ENCODE measurements at places on chromosomes 1 and 21.

DNA sequence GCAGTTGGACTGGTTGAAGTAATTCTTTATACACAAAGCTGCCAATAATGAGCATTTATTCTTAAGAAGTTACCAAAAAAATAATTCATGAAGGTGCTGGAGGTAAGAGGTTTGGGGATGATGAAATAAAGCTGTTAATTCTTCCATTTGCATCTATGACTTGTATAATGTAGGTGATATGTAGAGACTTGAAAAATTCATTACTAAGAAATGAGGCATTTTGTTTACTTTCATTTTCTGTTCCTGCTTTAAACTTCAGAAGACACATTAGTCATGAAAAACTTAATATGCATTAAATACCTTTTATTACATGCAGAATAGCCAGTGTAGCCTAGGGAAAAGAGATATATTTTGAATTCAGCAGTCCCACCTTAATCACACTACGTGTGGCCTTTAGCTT, 214.2 kb downstream of the SLC44A5 start:
- no peak for DNase-seq

DNA sequence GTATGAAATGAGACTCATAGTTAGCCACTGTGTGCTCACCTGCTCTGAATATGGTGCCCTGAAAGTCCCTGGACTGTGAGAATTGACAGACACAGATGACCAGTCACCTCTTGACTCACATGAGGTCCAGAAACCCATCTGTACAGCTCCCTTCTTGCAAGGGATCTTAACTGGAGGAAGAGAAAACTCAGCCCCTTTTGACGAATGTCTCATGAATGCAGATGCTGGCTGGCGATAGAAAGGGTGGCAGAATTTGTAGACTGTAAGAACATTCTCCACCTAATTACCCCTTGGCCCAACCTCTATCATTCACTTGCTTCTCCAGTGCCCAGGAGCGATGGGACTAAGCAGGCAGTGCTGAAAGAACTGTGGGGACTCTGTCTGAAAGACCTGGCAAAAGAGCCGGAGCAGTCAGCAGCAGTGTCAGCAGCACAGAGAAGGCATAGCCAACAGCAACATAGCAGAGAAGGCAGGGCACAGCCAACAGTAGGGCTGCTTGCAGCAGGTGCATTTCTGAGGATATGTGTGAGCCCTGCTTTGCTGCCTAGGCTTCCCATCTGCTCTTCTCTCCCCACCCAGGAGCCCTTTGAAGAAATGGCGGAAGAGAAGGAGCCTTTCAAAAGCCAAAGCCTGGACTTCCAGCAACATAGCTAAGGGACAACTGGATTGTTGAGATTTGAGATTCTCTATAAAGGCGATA, 25.8 kb upstream of the IFNGR2 start:
- no peak for DNase-seq

DNA sequence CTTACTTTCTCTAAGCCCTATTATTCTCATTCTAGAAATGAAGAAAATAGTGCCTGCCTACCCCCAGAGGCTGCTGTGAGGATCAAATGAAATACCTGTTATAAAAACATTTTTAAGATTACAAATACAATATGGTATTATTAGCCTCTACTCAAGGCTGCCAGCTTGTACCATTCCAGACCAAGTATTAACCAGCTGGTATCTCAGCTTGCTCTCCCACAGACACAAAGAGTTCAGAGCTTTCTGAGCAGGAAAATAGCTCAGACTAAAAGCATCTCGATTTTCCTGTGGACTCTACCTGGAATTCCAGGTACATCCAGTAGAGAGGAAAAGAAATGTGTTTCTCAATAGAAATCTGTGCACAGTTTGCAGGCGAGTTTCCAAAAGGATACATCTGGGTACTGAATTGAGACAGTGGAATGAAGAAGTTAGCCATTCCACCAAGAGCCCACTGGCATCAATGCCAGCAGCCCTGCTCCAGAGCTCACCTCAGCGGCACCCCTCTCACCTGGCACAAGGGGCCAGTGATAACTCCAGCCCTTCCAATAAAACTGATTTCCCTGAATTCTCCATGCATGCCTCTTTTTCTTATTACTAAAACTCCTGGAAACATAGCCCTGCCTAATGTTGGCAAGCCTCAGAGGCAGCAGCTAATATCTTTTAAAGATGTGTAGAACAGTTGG, 31.0 kb downstream of the TGFBR3 start:
- DNase-seq = no peak

DNA sequence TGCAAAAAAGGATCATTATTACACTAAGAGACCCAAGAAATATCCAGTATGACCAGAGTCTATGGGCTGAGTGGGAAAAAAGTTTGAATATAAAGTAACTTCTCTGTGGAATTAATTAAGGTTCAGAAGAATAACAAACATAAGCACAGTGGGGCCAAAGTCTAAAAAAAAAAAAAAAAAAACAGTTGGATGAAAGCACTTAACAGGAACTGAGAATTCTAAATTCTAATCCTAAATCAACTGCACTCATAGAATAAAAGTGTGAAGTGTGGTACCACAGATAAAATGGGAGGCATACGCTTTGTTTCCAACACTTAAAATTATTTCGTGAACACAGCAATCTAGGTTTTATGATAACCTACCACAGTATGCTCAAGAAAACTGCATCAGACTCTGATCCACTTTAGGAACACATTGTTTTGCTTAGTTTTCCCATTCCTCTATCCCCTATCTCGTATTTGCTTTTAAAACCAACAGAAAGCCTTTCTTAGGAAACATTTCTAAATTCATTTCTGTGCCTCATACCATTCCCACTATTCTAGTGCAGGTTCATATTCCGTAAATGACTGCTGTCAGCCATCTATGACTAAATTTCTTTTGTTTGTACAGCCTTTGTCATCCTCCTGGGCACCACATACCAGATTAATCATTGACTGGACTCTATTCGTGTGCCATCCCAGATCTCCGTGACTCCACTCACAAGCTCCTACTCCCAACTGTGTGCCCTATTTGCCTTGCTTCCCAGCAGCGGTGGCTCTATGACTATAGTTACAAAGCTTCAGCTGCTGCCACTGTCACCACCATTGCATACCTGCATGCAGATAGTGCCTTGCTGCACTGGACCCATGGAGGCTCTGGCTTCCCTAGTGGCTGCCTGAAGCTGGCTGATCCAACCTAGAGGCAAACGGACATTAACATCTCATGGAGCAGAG, 24.9 kb downstream of the CHML start:
- DNase-seq = no peak

GRCh38 chr1:78918157-78918556, 88.4 kb downstream of the ADGRL4 start:
- no peak for DNase-seq

GRCh38 chr1:86345042-86345441, 51.1 kb downstream of the ODF2L start:
- DNase-seq = no peak

DNA sequence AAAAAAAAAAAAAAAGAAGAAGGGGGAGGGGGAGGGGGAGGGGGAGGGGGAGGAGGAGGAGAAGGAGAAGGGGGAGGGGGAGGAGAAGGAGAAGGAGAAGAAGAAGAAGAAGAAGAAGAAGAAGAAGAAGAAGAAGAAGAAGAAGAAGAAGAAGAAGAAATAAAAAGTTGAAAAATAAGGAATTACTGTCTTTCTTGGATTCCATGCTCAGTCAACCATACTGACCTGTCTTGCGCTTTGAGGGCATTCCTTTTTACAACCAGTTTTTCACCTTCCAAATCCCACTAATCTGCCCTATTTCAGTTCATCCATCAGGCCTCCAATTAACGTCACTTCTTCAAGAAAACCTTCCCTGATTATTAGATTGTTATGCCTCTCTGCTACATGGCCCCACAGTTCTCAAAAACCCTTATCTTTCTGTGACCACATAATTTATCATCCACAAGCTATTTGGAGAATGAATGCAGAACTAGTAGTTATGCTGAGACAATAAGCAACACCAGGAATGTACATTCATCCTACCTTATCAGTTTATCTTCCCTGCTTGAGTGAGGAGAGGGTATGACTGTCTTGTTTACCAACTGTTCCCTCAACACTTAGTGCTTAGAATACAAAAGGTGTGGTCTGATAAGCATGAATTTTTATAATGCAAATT, 57.5 kb upstream of the GUCA2A start:
- no peak for DNase-seq

DNA sequence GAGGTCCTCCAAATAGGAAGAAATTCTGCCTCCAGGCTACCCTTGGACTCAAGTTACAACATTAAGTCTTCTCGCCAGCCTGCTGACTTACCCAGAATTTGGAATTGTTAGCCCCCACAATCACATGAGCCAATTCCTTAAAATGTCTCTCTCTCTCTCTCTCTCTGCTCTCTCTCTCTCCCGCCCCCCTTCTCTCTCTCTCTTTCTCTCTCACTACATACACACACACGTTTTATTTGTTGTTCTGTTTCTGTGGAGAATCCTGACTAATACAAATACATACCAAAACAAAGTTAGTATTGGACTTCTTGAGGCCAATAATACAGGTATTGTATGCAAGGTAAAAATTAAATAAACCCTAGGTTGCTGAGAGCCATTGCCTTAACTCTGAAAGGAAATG, 72.1 kb downstream of the TNFSF18 start:
- DNase-seq = no peak

DNA sequence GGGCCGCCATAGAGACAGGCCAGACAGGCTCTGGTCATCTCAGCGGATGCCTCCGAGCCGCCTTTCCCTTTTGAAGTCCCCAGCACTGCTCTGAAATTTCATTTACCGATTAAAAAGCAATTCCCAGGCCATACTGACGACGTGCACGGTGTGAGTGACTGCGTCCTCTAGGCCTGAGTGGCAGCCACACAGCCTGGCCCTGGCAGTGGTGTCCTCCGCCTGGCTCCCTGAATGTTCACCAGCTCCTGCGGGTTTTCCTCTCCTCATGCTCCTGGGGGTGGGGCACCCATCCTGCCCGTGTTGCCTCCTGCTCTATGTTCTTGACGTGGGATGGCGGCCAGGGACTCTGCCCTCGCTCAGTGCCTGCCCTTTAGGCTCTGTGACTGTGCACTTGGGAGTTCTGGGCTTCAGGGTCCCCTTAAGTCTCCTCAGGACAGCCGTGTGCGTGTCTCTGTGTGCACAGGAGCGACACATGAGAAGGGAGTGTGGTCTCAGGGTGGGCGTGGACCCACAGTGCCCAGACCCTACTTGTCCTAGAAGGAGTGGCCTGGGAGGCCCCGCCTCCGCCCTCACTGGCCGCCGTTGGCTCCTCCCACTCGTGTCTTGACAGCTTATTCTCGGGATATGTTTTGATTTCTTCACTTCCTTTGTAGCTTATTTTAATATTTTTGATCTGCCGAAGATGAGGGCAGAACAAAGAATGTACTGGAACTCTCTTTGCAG, 3.6 kb downstream of the SKI start:
- DNase-seq = peak; percentile 88

DNA sequence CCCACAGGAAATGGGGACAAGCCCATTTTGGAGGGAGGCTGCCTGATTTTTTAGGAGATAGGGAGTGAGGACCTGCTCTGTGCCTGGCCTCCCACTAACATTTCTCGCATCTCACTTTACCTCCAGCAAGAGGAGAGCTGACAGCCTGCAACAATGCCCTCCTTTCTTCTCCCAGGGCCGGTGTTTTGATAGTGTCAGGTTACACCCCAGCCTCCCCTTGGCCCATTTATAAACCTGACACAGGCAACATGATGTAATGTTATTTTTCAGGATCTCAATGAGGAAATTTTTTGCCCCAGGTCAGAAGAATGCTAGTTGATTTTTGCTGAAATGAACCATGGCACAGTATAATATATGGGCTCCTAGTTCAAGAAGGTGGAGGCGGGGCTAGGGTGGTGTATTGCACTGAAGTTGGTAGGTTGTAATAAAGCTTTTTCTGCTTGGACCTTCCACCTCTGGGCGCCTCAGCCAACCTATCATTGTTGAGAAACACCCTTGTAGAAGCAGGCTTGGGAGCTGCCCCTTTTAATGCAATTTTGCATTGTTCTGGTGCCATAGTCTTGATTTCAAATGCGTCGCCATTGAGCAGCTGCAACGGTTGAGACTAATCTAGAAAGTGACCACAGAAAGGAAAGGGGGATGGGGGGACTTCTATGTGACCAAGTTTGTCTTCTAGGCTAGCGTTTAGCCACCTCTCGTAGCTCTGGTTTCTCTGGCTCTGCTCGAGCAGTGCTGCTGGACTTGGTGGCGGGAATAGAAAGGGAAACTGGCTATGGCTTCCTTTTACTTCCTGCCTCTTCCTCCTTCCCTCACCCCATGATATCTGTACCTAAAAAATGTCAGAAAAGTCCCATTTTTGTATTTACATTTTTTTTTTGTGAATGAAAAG, 53.0 kb downstream of the PBX1 start:
- no peak for DNase-seq

GRCh38 chr1:234062166-234062565, 157.7 kb downstream of the SLC35F3 start:
- DNase-seq = no peak

DNA sequence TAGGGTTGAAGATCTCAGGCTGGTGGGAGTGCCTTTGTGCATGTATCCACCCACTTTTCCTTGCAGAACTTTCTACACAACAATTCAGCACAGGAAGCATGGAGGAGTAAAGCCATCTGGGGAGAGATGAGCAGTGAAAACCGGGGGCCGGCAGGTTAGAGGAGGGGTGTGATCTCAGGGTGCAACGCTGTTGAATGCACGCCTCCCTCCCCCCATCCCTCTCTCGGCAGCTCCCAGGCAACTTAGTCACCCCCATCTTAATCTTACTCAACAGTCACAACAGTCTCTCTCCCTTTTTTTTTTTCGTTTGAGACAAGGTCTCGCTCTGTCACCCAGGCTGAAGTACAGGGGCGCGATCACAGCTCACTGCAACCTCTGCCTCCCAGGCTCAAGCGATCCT, 16.6 kb upstream of the ABCG1 start:
- no peak for DNase-seq

DNA sequence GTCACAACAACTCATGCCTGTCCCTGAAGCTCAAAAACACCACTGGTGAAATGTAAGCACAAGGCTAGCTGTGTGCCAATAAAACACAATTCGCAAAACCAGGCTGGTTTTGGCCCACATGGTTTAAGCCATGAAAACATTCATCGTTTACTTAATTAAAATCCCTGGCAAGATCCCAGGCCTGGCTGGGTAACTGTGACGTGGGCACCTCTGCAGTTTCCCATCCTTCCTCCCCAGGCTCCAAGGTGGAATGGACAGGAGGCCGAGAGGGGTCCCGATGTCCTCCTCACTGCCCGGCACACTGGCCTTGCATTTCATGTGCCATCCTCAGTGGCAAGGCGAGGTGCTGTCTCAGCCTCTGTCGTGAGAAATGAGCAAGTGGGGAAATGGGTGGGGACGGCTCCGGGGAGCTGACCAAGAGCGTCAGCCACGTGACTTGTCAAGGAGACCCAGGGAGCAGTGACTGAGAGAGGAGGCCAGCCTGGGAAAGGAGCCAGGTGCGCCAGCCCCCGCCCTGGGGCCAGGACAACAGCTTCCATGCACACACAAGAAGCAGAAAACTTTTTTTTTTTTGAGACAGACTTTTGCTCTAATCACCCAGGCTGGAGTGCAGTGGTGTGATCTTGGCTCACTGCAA, 153.1 kb upstream of the RAB4A start:
- DNase-seq = peak; percentile 79

- DNase-seq = peak; percentile 61
Measured at GRCh38 chr1:109268431-109269211, 14.3 kb downstream of the PSRC1 start.

- no peak for DNase-seq
Measured at GRCh38 chr1:156055281-156056048, 883 bp downstream of the LAMTOR2 start.

- DNase-seq = no peak
Measured at GRCh38 chr1:22643928-22644327, 495 bp downstream of the C1QC start.
